CD4-positive, alpha-beta T cell treated with Interleukin-2 at 100 ng/mL for 4 hours (primary cell): ENCODE measurements at places on chromosomes 2 and 18.

DNA sequence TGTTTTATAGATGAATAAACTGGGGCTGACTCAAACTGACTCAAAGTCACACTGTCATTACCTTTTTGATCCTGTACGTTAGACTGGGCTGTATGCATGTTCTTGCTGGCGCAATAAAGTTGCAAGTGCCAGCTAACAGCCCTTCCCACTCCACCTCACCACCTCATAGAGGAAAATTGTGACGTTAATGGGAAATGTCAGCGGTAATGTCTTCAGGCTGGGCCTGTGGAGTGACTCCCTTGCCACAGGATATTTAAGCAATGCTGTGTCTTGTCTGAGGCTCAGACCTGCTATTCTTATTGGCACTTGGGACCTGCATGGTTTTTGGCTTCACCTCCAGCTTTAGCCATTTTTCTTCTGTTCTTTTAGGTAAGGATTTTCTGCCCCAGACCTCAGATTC lies 25.2 kb upstream of the CASP10 start:
- no peak for DNase-seq

- no peak for DNase-seq
Measured at GRCh38 chr18:76573325-76574025, 78.4 kb upstream of the ZNF516 start.

DNA sequence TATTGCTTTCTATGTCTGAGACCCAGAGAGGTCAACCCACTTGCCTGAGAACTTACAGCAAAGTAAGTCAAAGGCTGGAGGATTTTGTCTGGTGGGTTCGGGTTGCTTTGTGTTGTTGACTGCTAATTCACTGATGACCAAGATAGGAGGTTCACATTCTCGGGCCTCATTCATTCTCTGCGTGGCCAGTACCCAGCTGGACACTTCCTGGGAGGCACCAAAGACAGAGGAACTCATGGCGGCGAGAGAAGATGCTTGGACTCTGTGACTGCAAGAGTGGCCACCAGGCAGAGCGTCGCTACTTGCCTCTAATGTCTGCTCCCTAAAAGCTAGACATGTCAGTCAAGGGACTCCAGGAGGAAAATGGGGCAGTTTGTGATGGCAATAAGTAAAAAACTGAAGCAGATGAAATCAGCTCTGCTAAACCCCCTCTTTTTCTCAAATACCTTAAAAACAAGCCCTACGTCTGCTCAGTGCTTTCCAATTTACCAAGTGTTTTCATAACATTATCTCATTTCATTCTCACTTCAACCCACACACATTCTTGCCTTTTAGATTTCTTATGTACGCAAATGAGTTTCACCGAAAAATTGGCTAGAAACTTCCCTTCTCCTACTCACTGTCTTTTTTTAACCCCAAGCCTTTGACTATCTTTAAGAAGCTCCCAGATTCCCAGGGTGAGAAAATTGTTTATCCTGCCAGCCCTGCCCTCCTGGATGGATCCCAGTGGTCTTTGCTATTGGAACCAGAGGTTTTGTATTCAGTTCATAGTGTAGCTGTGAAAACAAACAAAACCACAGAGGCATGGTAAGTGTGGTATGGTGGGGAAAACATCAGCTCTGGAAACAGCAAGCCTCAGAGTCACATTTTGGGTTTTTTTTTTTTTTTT lies 4.9 kb upstream of the LBH start:
- peak; percentile 35 for DNase-seq

- no peak for DNase-seq
Measured at GRCh38 chr2:233262562-233262961, 11.1 kb downstream of the ATG16L1 start.

DNA sequence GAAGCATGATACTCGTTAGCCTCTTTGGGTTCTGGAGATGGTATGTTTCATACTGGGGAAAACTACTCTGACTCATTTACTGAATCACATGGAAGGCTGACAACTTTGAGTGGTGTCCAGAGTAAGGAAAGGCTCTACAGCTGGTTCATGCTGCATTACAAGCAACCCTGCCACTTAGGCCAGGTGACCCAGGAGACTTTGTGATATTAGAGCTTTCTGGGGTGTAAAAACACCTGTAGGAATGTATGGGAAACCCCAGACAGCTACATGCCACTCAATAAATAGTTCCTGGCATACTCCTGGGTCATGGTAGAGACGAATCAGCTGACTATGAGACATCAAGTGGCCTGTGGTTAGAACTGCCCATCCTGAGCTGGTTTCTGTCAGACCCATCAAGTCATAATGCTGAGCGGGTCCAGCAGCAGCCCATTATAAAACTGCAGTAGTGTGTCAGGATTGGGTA lies 21.3 kb upstream of the TCF7L1 start:
- no peak for DNase-seq

DNA sequence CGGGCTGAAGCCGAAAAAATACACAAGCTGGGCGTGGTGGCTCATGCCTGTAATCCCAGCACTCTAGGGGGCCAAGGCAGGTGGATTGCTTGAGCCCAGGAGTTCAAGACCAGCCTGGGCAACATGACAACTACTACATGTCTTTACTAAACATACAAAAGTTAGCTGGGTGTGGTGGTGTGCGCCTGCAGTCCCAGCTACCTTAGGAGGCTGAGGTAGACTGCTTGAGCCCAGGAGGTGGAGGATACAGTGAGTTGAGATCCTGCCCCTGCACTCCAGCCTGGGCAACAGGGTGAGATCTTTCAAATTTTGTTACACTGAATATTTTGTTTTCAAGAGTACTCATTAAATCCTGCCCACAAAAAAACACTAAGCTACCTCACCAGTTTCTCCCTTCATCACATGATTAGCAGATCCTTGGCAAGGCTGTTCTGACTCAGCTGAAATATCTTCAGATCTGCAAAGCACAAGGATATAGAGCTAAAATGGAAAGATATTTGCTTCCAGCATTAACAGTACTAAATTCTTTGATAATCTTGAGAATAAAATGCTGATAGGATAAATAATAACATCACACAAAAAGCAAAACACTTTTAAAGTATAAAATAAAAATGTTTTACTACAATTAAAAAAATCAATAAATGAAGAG lies 28.2 kb upstream of the MCM6 start:
- DNase-seq = no peak

DNA sequence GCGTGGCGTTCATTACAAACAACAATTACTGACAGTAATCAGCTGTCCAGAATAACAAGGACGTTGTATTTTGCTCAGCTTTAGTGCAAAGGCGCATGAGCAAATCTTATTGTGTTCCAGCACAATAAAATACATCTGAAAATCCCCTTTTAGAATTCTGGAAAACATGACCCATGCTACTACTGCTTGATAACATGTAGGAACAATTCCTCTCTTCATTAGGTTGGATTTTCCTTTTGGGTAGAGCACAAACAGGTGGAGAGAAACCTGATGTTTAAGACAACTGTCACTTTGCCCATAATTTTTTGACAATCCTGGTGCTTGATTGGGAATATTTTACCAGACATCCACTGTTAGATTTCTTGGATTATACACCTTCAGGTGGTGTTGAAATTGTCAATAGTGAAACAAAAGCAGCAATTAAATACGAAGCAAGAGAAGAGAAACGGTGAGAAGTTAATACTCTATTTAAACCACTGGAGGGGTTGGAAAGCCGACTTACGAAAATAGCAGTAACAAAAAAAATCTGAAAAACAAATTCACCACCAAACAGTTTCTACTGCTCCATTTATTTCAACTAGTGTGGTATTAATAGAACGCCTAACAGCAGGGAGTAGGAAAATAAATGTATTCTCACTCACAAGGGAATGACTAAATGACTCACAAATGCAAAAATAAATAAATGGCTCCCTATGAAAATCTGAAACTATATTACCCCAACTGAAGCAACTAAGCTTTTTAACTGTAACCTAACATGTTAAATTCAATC lies 102.7 kb downstream of the CPO start:
- DNase-seq = no peak

- DNase-seq = no peak
Measured at GRCh38 chr2:128986867-128987268, 668.2 kb upstream of the HS6ST1 start.

GRCh38 chr2:107411267-107411666 lies 415.4 kb upstream of the RGPD4 start:
- no peak for DNase-seq

DNA sequence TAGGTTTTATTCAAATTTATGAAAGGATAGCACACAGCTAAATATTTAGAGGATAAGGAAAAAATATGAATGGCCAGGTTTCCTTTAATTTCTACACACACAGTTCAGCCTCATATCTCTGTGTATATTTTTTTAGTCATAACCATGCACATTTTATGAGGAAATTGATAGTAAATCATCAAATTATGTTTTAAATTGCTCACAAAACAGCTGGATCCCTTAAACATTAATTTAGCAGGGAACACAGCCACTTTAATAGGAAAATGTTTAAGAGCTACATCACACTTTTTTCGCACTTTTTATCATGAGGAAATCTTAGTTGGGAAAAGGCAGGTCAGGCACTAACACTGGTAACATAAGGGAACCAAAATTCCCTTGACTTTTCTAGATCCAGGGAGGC lies 65.4 kb downstream of the PDE1A start:
- DNase-seq = no peak

DNA sequence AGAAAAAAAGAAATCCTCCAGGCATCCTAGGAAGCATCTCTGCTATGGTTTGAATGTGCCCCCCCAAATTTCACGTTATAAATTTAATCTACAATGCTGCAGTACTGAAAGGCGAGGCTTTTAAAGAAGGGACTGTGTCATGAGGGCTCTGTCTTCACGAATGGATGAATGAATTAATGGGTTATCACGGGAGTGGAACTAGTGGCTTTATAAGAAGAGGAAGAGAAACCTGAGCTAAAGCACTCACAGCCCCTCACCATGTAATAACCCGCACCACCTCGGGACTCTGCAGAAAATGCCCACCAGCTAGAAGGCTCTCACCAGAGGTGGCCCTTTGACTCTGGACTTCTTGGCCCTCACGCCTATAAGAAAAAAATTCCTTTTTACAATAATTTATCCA lies 27.6 kb downstream of the RNU4ATAC start:
- no peak for DNase-seq

- DNase-seq = no peak
Measured at GRCh38 chr2:10345813-10346212, 43.1 kb downstream of the HPCAL1 start.

GRCh38 chr2:190367091-190367490 lies 23.7 kb downstream of the INPP1 start:
- no peak for DNase-seq

DNA sequence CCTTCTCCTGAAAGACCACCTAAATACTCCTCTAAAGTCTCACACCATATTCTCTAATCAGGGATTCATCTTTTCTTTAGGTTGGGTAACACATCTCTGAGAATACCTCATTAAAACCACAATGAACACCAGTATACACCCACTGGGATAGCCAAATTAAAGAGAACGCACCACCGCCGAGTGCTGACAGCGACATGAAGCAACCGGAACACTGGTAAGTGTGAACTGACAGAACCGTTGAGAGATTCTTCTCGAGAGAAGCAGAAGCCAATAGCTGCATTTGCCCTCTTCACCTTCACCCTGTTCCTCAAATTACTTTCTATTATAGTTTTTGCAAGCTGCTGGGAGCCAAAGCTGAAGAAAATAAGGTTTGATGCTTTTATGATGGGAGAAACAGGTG lies 318.5 kb downstream of the FBXO15 start:
- no peak for DNase-seq

GRCh38 chr2:43837033-43837432 lies 1.6 kb downstream of the ABCG5 start:
- DNase-seq = no peak

DNA sequence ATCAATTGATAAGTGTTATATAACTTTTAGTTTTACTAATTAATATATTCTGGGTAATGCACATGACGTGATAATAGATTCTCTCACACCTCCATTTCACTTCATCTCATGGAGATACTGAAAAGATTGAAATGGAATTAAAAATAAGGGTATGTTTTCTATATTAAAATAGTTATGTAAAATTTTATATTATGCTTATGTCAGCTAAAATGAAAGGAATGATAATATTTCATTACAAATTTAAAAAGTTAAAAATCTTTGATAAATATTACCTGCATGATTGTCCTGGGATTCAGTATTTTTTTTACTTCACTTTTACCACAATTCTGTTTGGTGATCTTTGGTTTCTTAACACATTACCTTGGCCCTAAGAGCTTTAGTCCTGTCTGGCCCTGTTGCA lies 823.8 kb upstream of the NRXN1 start:
- DNase-seq = no peak

GRCh38 chr2:182540252-182540651 lies 113.4 kb upstream of the PDE1A start:
- no peak for DNase-seq

- no peak for DNase-seq
Measured at GRCh38 chr18:51884039-51884438, 456.0 kb upstream of the DCC start.

DNA sequence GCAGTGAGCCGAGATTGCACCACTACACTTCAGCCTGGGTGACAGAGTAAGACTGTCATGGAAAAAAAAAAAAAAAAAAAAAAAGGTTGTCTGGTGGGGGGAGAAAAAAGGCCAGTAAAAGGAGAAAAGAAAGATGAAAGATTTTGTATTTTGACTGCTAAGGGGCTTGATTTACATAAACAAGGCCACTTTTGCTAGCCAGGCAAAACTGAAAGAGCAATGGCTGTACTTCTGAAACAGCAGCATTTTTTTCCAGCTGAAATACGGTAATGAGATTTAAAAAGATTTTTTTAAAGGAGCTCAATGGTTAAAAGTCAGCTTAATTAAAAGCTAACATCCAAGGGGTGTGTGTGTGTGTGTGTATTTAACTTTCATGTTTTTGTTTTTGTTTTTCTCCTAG lies 11.3 kb upstream of the OXER1 start:
- no peak for DNase-seq

GRCh38 chr2:12762976-12763375 lies 46.2 kb downstream of the TRIB2 start:
- DNase-seq = no peak

DNA sequence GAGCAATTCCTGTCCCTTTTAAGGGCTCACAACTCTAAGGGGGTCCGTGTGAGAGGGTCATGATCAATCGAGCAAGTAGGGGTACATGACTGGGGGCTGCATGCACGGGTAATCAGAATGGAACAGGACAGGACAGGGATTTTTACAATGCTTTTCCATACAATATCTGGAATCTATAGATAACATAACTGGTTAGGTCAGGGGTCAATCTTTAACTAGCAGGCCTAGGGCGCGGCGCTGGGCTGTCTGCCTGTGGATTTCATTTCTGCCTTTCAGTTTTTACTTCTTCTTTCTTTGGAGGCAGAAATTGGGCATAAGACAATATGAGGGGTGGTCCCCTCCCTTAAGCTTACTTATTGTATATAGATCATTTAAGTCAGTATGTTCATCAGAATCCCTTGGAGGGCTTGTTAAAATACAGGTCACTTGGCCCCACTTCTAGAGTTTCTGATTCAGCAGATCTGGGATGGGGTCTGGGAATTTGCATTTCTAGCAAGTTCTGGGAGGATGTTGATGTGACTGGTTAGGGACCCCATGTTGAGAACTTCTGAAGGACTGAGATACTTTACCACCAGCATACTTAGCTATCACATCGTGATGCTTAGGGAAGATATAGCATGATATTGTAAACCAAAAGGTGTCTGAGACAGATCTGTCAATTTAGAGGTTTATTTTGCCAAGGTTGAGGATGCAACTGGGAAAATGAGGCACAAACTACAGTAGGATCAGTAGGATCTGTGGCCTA lies 2.8 kb upstream of the INPP4A start:
- no peak for DNase-seq
